Glomerular endothelial cell (primary cell): ENCODE measurements at places on chromosomes 4 and X.

DNA sequence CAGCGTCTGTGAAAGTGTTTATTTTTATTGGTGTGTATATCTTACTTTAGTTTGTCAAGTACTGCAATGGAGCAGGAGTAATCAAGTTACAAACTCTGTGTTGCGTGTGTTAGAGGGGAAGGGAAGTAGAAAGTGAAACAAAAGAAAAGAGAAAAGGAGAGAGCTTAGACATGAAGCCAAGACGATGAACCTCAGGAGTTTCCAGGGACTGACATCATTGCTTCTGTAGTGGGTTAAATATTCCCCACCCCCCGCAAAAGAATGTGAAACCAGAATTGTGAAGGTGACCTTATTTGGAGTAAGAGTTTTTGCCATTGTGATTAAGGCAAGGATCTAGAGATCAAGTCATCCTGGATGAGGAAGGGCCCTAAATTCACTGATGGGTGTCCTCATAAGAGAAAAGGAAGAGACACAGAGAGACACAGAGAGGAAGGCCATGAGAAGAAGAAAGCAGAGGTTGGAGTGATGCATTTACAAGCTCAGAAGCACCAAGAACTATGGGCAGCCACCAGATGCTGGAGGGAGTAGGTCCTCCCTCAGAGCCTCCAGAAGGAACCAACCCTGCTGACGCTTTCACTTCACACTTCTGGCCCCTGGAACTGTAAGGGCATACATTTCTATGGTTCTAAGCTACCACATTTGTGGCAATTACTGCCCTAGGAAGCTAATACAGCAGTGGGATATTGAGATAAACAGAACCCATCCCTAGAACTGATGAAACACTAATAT lies 173.6 kb upstream of the SFRP2 start:
- no peak for DNase-seq

DNA sequence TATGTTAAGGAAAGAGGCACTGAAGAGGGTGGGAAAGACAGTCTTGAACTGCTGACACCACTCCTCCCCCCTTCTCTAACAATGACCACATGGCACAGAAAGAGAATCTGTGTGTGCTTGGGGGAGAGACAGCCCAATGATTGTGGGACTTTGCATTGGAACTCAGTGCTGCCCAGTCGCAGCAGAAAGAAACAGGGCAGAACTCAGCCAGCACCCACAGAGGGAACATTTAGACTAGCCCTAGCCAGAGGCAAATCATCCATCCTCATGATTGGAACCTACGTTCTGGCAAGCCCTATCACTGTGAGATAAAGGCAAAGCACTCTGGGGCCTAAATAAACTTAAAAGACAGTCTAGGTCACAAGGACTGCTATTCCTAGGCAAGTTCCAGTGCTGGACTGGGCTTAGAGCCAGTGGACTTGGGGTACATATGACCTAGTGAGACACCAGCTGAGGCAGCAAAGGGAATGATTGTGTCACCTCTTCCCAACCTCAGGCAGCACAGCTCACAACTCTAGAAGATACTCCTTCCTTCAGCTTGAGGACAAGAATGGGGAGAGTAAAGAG lies 132.8 kb upstream of the S100G start:
- DNase-seq: no peak

- no peak for DNase-seq
Measured at GRCh38 chr4:62408454-62408853, 1208.3 kb downstream of the ADGRL3 start.

DNA sequence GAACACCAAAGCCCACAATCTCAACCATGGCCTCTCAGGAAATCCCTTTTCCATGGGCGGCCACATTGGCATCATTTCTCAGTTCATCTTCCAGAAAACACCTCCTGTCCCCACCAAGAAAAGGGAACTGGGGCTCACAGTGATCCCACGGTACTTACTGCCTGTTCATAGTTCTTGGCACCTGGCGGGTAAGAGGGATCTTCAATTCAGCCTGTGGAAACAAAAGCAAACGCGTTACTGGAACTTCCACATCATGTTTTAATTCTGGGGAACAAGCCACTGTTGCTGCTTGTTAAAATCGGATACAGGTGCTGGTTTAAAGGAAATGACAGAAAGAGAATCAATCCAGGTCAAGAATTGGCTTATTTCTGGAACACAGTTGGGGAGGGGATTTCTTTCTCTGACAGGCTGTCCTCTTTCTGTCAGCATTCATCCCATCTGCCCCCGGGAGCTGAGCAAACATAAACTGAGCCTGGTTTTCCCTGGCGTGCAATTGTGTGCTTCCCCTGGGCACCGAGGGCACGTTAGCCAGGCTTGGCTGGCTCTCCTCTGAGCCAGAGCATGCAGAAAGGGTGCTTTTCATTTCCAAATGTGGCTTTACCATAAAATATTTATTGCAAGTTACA lies 16.8 kb downstream of the CLNK start:
- DNase-seq: no peak
